ENCODE measurements at places on chromosomes 7 and 10.

DNA sequence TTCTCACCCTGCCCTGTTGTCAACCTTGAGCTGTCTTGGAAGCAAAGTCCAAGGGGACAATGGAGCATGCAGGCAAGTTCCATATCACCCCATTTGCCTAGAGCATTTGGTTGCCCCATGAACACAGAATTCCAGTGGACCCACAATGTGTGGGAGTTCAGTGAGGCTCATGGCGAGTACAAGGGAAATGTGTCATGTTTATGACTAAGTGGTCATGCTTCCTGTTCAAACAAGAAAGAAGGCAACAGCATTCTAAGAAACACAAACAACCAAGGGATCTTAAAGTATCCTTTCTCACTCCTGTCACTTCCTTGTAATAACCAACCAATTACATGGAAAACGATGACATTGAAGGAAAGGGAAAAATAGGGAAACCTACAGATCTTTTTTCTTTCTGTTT is 513.0 kb downstream of the INHBA start:
- peak; percentile 76 for DNase-seq

GRCh38 chr10:119454990-119455389 is 87.5 kb downstream of the RGS10 start:
- DNase-seq: no peak

GRCh38 chr7:33698692-33699128 is 206.6 kb upstream of the BMPER start:
- no peak for DNase-seq

- no peak for DNase-seq
These were observed 14.6 kb downstream of the PALS2 start for GRCh38 chr7:24587853-24588252.

- DNase-seq: no peak
These were observed 22.7 kb upstream of the WASHC2A start for GRCh38 chr10:50044941-50045664.

GRCh38 chr7:1125603-1125969 is 34.4 kb downstream of the ZFAND2A start:
- no peak for DNase-seq

- no peak for DNase-seq
These were observed 860 bp downstream of the IQUB start for GRCh38 chr7:123533553-123533917.

- peak; percentile 78 for DNase-seq
These were observed 207.9 kb upstream of the MYO3A start for GRCh38 chr10:25725917-25726716.

DNA sequence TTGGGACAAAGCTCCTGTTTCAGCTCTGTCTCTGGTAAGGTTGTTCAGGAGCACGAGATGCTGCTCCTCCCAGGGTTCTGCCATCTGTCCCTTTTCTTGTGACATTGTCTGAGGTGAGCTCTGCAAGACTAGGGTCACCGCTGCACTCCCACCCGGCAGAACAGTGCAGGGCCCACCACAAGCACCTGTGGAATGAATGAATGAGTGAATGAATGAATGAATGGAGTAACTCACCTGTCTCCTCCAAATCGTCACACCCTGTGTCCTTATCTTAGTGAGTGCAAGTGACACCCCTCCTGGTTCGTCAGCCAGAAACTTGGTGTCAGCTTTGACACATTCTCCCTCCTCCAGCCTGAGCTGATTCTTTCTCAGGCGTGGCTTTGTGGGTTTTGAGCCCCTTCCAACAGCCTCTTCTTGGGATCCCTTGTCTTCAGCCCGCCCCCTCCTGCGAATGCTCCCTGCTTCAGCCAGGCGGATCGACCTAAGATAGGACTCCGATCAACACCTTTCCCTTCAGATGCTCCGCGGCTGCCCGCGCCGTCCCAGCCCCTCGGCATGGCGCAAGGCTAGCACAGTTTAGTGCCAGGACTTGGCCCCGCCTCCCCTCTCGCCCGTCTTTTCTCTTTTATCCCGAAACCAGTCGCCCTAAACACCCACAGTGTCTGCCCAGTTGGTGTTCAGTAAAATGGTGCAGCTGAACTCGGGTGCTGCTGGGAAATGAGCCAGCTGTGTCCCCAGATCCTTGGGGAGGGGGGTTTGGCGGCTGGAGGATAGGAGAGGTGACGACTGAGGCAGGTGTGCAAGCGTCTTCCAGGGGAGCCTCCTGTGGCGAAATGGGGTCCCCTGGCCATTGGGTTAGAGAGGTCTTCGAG is 89.3 kb downstream of the BEND7 start:
- DNase-seq: no peak

DNA sequence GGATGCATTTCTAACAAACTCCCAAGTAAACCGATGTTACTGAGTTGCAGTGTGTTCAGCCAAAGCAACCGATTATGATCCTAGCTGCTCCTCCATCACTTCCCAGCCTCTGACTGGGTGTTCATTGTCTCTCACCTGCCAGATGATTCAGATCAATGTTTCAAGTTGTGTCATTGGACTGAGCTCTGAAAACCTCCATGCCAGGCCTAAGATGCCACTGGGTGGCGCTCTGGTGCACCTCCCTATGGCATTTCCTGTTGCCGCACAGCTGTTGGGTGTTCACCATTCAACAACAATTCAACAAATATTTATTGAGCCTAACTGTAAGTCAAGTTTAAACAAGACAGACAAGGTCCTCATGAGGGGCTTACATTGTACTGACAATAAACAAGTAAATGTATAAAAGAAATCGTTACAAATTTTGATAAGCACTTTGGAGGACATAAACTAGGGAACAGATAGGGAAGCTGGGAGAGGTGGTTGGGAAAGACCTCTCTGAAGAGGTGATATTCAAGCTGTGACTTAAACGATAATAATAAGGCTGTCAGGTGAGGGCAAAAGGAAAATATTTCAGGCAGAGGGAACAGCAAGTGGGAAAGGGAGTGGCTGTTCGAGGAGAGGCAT is 22.8 kb downstream of the RGR start:
- peak; percentile 71 for DNase-seq

GRCh38 chr7:116706668-116707126 is 34.7 kb downstream of the MET start:
- no peak for DNase-seq

DNA sequence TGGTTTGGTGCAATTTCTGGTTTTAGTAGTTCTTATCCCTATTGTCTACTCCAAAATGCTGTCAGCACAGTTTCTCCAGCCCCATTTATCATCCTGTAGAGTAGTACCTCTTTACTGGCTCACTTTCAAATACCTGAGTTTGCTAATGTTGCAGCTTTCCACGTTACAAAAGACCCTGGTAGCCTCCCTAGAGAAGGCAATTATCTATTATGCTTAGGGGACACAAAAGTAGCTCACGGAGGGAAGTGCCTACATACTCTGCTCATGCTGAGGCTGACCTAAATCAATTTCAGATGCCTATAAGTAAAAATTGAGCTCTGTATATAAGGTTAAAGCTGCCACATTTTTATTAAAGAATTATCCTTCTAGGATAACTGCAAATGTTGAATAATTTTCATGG is 603.6 kb downstream of the CNTNAP2 start:
- no peak for DNase-seq

DNA sequence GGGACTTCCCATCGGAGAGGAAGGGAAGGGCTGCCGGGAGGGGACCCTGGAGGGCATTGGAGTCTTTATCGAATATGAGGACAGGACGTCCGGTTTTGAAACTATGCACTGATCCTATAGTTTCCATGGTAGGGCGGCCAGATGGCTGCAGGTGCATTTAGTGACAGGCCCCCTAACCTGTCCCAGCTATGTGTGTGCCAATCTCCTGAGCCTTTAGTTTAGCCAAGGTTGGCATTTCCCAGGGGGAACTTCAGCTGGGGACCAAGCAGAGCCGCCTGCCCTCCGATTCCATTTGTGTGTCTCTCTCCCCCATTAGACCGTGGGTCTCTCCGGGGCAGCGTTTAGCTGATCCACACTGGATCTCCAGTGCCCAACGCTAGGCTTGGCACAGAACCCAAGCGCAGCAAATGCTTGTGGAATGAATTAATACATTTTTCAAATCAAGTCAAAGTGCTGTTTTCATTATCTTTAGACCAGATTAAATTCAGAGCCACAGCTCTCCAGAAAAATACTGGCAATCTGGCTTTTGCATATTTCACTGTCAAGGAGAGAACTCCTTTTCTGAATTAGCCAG is 19.9 kb downstream of the TMEM270 start:
- no peak for DNase-seq

GRCh38 chr7:128833148-128833945 is 3.1 kb downstream of the FLNC start:
- DNase-seq: peak; percentile 16

DNA sequence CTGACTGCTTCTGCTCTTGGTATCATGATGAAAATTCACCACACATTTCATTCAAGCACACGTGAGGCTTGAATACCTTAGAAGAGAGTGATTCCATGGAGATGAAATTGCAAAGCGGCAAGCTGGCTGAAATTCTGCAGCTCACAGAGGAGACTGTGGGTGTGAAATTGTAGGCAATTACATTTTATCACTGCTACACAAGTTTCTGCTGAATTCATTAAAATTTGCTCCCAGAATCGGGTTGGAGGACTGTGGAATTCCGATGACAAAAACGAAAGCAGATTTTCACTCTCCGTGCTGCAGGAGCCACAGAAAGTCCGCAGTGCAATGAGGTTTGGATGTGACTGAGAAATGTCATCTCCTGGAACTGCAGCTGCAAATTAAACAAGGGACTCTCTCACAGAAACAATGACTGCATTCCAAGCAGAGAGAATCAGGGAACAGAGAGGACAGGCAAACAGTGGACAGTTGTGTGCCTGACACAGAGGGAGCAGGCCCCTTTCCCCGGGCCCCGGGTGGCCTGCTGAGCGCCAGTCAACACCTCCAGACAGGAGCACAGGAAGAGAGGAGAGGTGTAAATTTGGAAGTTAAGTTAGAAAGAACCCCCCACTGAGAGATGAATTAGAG is 109.1 kb downstream of the C10orf90 start:
- no peak for DNase-seq

DNA sequence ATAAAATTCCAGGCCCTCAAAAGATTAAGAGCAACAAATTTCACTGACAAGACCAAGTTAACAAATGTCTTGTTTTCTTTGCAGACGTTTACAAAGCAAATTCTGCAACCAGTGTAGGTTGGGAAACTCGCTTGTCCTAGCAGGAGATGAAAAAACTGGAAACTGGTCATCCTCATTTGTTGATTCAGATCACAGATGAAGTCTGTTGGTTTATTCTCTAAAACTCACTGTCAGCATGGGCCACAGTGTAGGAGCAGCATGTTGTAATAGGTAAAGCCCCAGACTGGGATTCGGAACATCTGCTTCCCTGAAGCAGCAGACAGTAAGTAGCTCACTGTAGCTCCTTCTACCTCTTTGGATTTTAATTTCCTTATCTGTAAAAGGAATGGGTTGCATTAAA is 31.5 kb downstream of the PANK1 start:
- DNase-seq: no peak

- no peak for DNase-seq
These were observed 5.7 kb upstream of the GSTK1 start for GRCh38 chr7:143257501-143257900.

GRCh38 chr10:68561865-68562649 is 1.9 kb downstream of the TET1 start:
- no peak for DNase-seq

- DNase-seq: no peak
These were observed 447.4 kb downstream of the XPNPEP1 start for GRCh38 chr10:109475711-109476421.

GRCh38 chr7:104933521-104933988 is 80.5 kb upstream of the KMT2E start:
- DNase-seq: peak; percentile 64

DNA sequence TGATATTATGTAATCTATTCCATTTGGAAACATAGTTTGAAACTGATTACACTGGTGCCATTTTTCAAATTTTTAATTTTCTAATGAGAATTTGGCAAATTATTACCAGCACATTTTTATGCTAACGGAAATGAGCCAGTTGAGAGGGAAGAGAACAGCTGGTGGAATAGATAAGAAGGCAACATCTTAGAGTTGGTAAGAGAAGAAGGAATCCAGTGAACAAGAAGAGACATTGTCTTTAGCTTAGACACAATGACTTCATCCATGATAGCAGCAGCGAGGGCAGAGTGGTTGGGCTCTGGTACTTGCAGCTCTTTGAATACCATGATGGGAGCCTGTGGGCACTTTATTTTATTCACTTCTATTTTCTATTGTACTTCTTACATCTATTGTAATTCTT is 89.6 kb downstream of the CHRM2 start:
- no peak for DNase-seq

DNA sequence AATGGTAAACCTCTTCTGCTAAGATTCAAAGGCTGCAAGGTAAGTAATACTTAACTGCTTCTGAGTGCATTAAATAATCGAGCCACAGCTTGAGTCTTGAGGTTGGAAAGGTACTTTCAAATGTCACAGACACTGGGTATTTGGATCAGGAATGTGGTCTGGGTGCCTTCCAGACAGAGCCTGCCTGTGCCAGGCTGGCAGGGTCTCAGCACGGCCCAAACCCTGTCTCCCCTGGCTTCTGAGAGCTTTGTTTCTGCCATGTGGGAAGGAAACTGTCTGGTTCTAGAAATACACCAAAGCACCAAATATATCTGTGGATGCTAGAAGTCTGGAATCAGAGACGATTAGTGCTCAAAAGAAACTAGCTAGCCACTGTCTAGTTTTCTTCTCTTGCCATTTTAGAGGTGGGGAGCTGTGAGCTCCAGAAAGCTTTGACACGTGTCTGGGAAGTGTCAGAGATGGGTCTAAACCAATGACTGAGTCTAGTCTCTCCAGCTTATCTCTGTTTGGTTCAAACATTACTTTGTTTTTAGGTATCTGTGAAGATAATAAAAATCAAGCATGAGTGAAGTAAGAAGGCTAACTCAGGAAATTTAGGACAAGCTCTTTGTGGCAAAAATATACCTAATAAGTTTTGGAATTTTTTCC is 162.8 kb downstream of the CYP26A1 start:
- no peak for DNase-seq

- DNase-seq: no peak
These were observed 123.5 kb downstream of the AHR start for GRCh38 chr7:17421941-17422340.

DNA sequence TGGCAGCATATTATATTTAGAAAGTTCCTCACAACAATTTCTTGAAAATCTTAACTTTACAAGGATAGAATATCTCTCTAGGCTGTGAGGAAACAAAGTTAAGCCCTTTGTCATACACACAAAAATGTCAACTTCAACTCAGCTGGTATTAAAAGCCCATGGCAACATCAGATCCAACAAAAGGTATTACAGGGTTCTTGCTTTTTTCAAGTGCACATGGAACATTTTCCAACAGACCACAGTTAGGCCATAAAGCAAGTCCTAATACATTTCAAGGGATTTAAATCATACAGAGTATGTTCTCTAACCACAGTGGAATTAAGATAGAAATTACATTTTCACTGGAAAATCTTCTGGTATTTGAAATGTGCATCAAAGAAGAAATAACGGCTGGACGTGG is 71.9 kb upstream of the OIT3 start:
- DNase-seq: no peak

DNA sequence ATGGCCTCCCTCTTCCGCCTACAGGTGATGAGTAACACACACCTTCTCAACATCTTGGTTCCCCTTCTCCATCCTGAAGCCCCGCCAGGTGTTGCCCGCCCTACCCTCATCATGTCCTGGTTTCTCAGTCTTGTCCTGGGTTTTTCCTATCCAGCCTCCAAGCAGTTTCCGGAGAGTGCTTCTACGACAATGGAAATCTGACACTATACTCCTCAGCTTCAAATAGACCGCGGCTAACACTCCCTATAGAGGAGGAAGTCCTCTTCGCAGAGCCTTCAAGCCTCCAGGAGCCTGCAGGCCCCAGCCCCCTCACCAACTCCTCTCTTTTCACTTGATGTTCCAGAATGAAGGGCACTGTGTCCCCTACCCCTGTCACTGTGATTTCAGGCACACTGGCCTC is 147.4 kb downstream of the PRPF18 start:
- DNase-seq: no peak

- DNase-seq: no peak
These were observed 26.6 kb downstream of the RPP38 start for GRCh38 chr10:15123749-15124184.

- peak; percentile 63 for DNase-seq
These were observed 5.7 kb upstream of the TIAL1 start for GRCh38 chr10:119602241-119603095.
